Pancreas (tissue), 10 donors: ENCODE measurements at places on chromosomes 11 and 22. TPM values are rescaled to one million over a fixed set of nuclear protein-coding genes. Genes with fewer than 3 reads are reported as not detected.

CADM1 gene
- polyA plus RNA-seq, result 6.3 TPM

CCDC87 gene
- 0.40 TPM for polyA plus RNA-seq

SLCO2B1 gene
- 3.6 TPM for polyA plus RNA-seq

P4HA3 gene
- 0.19 TPM for polyA plus RNA-seq

TNNT3 gene
- polyA plus RNA-seq, result 3.1 TPM

NPAT gene
- polyA plus RNA-seq, result 2.3 TPM
